Activated T-helper 2 cell treated with anti-CD3 and anti-CD28 coated beads, Interferon-gamma antibody, Interleukin-2, Interleukin-4, amounts not matched to agents 10 μg/mL and 5 μg/mL and 100 μg/mL, durations not matched to agents 14 hours and 24 hours and 36 hours (primary cell): ENCODE measurements at places on chromosomes 2 and 18. TPM values are rescaled to one million over a fixed set of nuclear protein-coding genes. Genes with fewer than 3 reads are reported as not detected.

The IGFBP5 gene
- not detected in 2 replicates for total RNA-seq

The ASB1 gene
- 36.3 and 37.4 TPM in 2 replicates for total RNA-seq

The SERPINB4 gene
- total RNA-seq, result not detected in 2 replicates

The PKDCC gene
- 0.11 TPM in 1 of 2 replicates, not detected in the other for total RNA-seq

The POTEI gene
- not detected in 2 replicates for total RNA-seq

The VSNL1 gene
- not detected in 2 replicates for total RNA-seq

The SERPINB5 gene
- total RNA-seq, result not detected in 2 replicates

The GYPC gene
- total RNA-seq, result 119 and 128 TPM in 2 replicates

The NEU4 gene
- 3.2 and 3.9 TPM in 2 replicates for total RNA-seq

The FOXI3 gene
- total RNA-seq, result not detected in 2 replicates

DNA sequence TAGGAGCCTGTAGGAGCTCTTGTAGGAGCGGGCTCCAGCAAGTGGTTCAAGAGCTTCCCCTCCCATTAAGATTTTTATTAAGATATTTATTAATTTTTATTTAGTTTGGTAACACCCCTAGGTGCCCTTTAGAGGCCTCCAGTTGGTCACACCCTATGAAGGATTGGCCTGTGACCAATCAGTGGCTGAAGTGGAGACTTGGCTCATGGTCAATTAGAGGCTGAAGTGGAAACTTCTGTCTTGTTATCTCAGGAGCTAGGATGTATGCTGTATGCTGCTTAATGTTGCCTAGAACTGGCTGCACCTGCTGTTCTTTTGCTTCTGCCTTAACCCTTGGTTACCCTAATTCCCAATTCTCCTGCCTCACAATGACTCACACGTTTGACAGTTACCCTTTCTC, 48.7 kb downstream of the DHRS9 start:
- H3K27ac ChIP-seq, result no peak overlapping the region
- H3K36me3 ChIP-seq, result no peaks in the 10 kb centered on the region
- H3K27me3 ChIP-seq, result peaks cover 23% of the 10 kb centered on the region
- H3K4me1 ChIP-seq, result peaks cover 4% of the 10 kb centered on the region

- no peak overlapping the region for H3K4me3 ChIP-seq
- H3K27ac ChIP-seq, result no peak overlapping the region
- H3K27me3 ChIP-seq, result no peaks in the 10 kb centered on the region
- H3K36me3 ChIP-seq, result peaks cover 24% of the 10 kb centered on the region
- no peaks in the 10 kb centered on the region for H3K4me1 ChIP-seq
- DNase-seq, result no peak
These were observed 21.5 kb upstream of the ZSCAN30 start for GRCh38 chr18:35311496-35311895.

- H3K36me3 ChIP-seq, result no peaks in the 10 kb centered on the region
- no peak overlapping the region for H3K27ac ChIP-seq
- H3K4me3 ChIP-seq, result no peak overlapping the region
These were observed 178.7 kb downstream of the CLIP4 start for GRCh38 chr2:29293830-29294438.

DNA sequence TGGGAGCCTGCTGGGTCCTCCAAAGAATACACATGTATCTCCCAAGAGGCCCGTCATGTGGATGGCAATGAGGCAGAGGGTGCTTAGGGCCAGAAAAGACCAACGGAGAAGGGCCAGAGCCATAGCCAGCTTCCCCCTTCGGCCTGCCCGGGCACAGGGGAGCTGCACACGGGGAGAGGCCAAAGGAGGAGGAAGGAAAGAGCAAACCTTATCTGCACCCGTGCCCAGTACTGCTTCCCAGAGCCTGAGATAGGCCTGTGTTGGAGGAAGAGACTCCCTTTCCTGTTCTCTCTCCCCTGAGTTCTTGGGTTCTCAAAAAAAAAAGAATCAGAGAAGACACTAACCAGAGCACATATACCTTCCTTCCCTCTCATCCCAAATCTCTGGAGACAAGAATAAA, 250.3 kb downstream of the ANAPC1 start:
- DNase-seq, result no peak
- H3K27me3 ChIP-seq, result peaks cover 21% of the 10 kb centered on the region
- H3K4me3 ChIP-seq, result no peak overlapping the region
- H3K27ac ChIP-seq, result peak overlapping the region; percentile 70

DNA sequence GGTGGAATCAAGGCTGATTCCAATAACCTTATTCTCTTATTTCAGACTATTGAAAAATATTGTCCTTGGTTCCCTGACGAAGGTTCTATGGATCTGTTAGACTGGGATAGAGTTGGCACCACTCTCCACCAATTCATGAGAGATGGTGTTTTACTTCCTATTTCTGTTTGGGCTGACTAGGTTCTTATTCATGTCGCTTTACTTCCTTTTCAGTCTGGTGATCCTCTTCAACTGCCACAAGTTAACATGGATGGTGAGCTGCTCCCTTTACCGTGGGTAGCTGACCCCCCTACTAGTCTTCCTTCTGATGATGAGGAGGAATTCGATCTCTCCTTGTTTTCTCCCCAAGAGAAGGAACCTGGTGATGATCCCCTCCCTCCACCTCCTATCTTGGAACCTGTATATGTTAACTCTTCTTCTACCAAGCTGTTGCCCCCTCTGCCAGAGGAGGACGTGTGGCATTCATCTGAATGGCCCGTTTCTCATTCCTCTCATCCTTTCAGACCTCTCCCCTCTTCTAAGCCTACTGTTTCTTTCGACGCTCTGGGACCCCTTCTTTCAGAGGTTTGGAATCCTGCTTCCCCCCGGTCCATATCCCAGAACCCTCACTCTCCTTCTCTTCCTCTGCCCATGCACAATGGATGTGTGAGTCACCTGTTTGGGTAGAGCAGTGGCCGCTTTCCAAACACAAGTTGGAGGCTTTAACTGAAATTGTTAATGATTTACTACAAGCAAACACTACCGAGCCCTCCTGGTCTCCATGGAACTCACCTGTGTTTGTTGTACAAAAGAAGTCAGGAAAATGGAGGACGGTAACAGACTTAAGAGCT, 13.5 kb upstream of the CNOT11 start:
- no peaks in the 10 kb centered on the region for H3K36me3 ChIP-seq
- no peak overlapping the region for H3K27ac ChIP-seq

- H3K4me3 ChIP-seq, result no peak overlapping the region
- no peak overlapping the region for H3K27ac ChIP-seq
- DNase-seq, result no peak
- H3K4me1 ChIP-seq, result peaks cover 12% of the 10 kb centered on the region
- H3K36me3 ChIP-seq, result no peaks in the 10 kb centered on the region
- H3K27me3 ChIP-seq, result peaks cover 57% of the 10 kb centered on the region
These were observed 78.2 kb downstream of the SH3RF3 start for GRCh38 chr2:109207176-109207575.

DNA sequence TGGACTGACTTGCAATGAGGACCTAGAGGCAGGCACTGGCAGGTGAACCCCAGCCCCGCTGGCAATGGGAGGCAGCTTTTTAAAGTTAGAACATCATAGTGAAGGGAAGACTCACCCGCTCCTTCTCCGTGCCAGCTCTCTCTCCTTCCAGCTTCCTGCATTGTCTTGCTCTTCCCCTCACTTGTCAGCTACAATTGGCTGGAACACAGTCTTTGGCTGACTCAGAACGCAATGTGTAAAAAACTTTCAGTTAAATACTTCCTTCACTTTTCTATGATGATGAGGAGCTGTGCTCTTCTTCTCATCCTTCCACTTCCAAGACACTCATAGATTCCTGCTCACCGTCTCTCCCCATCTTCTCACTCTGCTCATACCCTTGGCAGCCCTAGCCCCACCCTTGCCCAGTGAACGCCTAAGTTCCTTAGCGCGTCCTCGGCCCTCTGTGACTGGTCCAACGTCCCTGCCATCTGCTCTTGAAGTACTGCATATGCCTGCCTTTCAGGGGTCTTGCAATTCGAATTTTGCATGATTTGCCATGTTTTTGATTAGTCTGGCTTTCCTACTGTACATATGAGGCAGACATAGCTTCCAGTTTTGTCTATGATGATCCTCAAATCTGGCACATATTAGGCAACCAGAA, 118.0 kb upstream of the TMEM200C start:
- H3K27me3 ChIP-seq, result peaks cover 1% of the 10 kb centered on the region
- no peak overlapping the region for H3K4me3 ChIP-seq
- no peak for DNase-seq

DNA sequence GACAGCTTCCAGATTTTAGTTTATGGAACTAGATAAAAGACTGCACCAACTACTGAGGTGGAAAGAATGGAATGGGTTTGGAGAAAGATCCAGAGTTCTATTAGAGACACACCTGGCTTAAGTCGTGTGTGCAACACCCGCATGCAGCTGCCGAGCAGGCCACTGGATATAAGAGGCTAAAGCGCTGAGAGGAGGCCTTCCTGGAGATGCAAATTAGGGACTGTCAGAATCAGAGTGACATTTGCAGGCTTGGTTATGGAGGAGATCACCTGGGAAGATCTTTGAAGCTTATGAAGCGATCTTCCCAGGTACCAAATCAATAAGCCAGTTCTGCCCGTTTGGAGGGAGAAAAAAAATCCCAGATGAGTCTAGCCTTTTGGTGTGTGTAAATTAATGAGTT, 30.4 kb upstream of the KLHL29 start:
- no peak overlapping the region for H3K4me3 ChIP-seq
- DNase-seq, result no peak
- peaks cover 26% of the 10 kb centered on the region for H3K27me3 ChIP-seq
- no peaks in the 10 kb centered on the region for H3K36me3 ChIP-seq
- H3K4me1 ChIP-seq, result no peaks in the 10 kb centered on the region
- H3K27ac ChIP-seq, result no peak overlapping the region

DNA sequence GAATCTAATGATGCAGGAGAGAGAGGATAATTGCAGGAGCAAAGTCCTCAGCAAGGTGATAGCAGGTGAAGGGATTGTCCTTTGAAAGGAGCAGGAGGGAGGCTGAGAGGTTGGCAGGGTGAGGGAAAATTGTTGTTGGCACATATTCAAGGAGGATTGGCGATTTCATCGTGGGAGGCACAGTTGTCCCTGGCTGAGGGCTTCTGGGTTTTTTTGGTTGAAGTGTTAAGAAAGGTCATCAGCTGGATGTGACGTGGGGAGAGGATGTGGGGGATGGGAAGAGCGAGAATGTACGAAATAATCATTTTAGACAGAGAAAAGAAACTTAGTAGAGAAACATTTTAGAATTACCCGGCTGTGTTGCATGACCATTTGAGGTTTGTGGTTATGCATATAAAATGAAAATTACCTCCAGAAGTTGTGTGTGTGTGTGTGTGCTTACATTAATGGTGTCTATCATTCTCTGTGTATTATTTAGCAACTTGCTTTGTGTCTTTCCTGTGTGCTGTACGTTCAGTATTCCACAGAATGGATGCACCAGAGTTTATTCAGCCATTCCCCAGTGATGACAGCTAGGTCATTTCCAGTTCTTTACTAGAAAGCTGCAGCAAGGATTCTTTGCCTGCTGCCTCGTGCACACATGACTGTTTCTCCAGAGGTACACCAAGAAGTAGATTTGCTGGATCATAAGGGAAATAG, 67.6 kb downstream of the SDC1 start:
- H3K4me1 ChIP-seq, result no peaks in the 10 kb centered on the region
- no peak for DNase-seq
- H3K27ac ChIP-seq, result no peak overlapping the region
- H3K27me3 ChIP-seq, result peaks cover 15% of the 10 kb centered on the region
- no peak overlapping the region for H3K4me3 ChIP-seq
- H3K36me3 ChIP-seq, result no peaks in the 10 kb centered on the region

DNA sequence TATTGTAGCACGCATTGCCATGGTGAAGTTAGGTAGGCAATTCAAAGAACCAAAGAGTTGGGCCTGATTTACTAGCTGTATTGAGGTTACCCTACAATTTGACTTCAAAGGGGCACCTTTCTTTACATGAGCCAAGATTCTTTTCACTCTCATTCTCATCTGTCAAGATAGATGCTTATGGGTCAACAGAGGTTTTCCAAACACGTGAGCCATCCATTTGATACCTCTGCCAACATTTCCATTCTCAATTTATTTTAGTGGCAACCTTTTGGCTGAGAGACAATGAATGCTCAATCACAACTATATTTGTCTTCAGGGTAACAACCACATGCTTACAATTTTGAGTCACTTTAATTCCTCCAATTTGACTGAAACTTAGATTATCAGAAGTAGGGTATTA, 370.6 kb upstream of the CDH20 start:
- H3K36me3 ChIP-seq, result no peaks in the 10 kb centered on the region
- H3K27ac ChIP-seq, result no peak overlapping the region
- no peak overlapping the region for H3K4me3 ChIP-seq
- H3K27me3 ChIP-seq, result no peaks in the 10 kb centered on the region
- no peaks in the 10 kb centered on the region for H3K4me1 ChIP-seq

DNA sequence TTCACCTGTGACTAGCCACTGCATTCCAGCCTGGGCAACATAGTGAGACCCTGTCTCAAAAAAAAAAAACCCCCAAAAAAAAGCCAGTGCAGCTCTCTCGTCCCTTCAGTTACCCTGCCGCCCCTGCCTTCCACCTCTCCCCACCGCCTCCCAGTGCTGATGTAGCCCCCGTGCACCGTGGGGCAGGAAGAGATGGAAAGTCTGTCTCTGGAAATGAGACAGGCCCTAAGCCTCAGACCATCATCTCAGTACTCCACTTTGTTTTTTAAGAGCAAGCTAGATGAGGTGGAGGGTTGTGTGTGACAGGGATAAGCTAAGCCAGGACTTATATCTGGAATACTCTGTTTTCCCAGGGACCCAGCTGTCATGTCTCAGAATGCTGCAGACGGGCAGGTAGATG, 32.0 kb downstream of the MERTK start:
- DNase-seq, result no peak
- peaks cover 10% of the 10 kb centered on the region for H3K4me1 ChIP-seq
- H3K4me3 ChIP-seq, result no peak overlapping the region
- no peaks in the 10 kb centered on the region for H3K36me3 ChIP-seq
- peaks cover 11% of the 10 kb centered on the region for H3K27me3 ChIP-seq

DNA sequence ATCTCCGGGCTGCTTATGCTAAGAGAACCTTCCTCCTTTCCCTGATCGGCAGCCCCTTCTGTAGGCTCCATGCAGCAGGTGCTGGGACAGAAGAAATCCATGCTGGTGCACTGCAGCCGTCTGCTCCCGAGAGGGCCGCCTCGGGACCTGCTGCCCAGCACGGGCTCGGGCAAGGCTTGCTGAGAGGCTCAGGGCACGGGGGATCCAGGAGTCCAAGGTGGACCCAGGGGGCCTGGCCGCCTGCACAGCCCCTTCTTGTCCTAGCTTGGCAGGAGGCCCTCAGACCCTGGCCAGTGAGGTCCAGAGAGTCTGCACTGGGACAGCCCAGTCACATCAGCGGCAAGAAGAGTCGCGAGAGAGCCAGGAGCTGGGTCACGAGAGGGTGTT, 13.3 kb upstream of the DUSP2 start:
- peak overlapping the region; percentile 60 for H3K4me3 ChIP-seq
- H3K4me1 ChIP-seq, result peaks cover 67% of the 10 kb centered on the region
- H3K36me3 ChIP-seq, result peaks cover 8% of the 10 kb centered on the region
- peak; percentile 8 for DNase-seq
